ENCODE measurements at places on chromosomes 12 and 14.

DNA sequence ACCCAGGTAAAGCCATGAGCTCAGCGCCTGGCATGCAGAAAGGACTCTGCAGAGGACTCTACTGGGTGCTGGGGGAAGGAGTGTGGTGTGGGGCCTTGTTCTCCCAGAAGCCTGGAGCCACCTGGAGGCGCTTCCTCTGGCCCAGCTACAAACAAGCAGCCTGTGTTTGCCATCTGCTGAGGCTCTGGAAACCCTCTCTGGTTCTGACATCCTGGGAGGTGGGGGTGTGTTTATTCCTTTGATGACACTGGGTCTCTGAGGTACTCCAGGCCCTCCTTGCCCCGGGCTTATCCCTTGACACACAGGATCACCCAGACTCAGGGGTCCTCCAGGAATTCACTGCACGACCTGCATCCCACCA lies 44.9 kb downstream of the RNF34 start:
- no peak for DNase-seq

GRCh38 chr12:90514325-90514724 lies 440.7 kb downstream of the CCER1 start:
- DNase-seq = no peak

- no peak for DNase-seq
Measured at GRCh38 chr14:95299271-95299670, 20.4 kb downstream of the CLMN start.

DNA sequence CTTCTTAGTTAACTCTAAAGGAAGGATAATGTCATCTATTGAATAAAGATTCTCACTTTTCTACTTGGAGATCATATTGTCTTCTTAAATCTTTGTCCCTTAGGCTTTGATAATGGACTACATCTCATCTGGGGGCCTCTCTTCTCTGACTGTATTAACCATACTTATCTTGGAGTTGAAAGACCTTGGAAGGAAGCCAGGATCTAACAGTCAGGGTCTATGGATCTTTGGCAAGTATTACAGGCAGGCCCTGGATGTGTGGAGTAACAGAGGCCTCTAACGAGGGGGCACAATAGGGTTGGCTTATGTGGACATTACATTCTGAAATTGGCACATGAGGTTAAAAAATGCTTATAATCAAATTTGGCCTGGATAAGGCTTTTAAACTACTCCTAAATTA lies 513.8 kb downstream of the NRXN3 start:
- DNase-seq = no peak

- DNase-seq = no peak
Measured at GRCh38 chr12:75909714-75910656, 121.6 kb downstream of the PHLDA1 start.

GRCh38 chr12:3332188-3332587 lies 158.8 kb upstream of the PRMT8 start:
- DNase-seq = no peak

All from cortex of kidney (tissue), 1 donor.